ENCODE measurements at places on chromosomes 16 and 17.

DNA sequence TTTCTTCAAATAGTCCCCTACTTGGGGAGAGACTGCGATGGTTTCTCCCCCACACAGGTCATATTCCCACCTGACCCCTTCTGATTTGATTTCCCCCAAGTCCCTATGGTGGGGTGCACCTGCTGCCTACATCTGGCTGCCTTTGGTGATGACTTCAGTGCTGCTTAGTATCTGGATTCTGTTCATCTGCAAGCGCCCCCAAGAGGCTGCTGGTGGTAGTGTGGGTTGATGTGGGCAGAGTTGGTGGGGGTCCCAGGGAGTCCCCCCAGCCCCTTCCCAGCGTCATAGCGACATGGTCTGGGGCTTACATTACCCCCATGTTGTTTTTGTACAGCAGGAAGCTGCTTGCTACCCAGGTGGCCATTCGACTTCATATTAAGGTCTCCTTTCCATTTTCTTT lies 99.2 kb downstream of the NTN1 start:
- no peak for DNase-seq

DNA sequence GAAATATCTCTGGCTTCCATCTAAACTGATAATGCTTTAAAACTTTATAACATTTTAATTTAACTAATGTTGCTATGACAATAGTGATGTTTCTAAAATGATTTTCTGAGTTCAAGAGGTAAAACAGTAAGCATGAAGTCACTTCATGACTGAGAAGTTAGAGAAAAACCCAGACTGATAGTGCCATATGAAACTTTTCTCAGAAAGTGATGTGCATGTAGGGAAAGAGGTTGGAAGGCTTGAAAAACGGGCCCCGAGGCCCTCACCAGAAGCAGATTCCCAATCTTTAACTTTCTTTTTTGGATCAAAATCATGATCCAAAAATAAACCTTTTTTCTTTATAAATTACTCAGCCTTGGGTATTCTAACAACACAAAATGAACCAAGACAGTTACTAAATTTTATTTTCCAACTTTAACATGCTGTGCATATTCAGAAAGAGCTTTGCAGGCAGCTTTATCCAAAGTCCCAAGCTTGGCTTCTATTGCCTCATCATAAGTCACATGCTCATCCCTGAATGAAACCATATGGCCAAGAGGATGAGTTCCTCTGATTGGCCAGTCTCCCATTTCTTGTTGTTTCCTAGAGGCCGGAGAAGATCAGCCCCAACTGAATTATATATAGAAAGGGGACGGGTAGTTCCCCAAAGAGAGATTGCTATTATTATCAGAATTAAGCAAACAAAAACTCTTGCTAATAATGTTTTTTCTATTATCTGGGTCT lies 357.6 kb upstream of the SALL1 start:
- no peak for DNase-seq

DNA sequence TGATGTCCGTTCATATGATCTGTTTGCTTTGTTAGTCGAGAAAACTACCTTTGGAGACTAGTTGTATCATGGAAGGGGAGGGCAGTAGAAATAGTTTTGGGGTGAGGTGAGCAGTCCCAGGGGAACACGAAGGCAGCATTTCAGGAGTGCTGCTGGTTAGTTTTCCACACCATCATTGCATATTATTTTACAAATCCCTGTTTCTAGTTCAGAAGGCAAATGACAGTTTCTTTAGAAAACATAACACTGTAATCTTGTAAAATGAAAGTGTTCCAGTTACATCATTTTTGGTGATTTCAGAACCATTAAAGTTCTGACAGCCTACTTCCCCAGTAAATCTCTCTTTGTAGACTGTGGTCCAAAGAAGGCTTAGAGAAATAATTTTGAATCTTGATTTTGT lies 25.4 kb downstream of the BANP start:
- DNase-seq, result peak; percentile 39

DNA sequence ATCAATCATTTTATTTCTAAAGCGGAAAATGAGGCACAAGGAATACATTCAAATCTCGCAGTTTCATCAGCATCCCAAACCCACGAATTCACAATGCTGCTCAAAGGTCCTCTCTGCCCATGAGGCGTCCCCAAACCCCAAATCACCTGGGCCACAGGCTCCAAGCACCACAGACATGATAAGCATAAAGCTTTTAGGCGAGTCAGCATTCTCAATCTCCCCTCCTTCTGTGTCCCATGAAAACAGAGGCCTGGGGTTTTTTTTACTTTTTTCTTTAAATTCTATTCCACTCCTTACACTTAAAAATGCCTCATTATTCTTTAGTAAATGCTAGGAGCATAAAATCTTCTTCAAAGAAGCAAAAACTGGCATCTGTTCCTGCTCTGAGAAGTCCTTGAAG lies 55.0 kb downstream of the CYTH1 start:
- no peak for DNase-seq

GRCh38 chr16:22789281-22789945 lies 24.5 kb upstream of the HS3ST2 start:
- no peak for DNase-seq

DNA sequence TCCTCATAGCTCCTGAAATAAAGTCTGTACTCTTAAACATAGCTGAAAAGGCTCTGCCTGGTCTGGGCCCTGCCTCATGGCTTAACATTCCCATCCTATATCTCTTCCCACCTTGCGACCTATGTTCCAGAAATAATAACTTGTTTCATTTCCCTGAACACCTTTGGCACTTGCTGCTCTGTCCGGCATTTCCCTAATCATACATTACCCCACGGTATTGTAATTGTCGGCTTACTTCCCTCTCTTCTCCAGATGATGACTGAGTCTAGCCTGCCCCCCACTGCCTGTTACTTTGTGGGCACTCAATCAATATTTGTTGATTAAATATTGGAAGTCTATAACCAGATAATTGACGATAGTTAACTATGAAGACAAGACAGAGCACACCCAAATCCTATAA lies 23.3 kb upstream of the SUPT4H1 start:
- DNase-seq, result peak; percentile 28

- DNase-seq, result peak; percentile 20
Observed at GRCh38 chr16:89920723-89921122, 2.1 kb downstream of the MC1R start.

- no peak for DNase-seq
Observed at GRCh38 chr17:72488555-72489271, 367.9 kb downstream of the SOX9 start.

GRCh38 chr17:77670173-77670572 lies 288.3 kb upstream of the TNRC6C start:
- DNase-seq, result peak; percentile 18

GRCh38 chr16:85451641-85452363 lies 161.3 kb upstream of the GSE1 start:
- DNase-seq, result no peak

DNA sequence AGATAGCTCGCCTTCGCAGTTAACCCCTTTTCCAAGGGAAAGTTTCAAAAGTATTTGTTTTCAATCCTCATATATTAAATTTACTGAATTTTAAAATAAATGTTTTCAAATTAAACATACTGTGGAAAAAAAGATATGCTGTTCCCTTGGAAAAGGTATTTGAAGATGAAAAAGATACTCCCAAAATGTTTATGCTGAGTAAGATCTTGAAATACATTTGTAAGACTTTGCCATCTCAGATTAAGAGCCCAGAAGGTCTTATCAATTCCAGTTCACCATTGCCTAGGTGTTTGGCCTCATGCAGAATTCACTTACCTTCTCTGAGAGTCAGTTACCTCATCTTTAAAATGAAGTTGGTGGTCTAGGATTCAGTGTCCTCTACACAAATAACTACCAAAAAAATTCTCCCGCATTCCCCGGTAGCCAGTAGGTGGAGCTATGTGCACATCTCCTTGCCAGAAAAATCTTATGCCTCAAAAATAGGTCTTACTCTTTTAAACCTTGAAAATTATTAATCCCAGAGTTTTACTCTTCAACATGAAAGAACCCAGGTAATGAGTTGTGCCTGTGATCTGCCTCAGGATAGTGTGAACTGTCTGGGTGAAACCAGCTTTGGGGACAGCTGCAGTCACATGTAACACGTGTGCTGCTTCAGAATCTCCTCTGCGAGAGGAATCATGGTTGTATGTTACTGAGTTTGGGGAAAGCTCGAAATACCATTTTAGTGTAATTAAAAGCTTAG lies 178.3 kb downstream of the MRTFB start:
- peak; percentile 63 for DNase-seq

DNA sequence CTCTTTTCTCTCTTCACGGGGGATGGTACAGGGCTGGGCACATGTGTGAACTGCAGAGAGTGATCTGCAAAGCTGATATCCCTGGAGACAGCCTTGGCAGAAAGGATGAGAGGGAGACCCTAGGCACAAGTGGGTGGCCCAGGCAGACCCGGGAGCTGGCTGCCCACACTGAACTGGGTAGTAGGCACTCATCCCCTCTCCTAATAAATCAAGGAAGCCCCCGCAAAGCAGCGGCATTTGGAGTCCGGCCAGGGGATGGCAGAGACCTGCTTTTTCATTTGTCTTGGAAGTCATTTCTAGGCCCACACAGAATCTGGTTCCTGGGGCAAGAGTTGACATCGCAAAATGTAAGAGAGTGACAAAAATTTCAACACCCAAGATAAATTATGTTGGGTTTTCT lies 3.0 kb upstream of the TFAP4 start:
- no peak for DNase-seq

GRCh38 chr16:89855986-89856385 lies 17.4 kb upstream of the TCF25 start:
- DNase-seq, result no peak

DNA sequence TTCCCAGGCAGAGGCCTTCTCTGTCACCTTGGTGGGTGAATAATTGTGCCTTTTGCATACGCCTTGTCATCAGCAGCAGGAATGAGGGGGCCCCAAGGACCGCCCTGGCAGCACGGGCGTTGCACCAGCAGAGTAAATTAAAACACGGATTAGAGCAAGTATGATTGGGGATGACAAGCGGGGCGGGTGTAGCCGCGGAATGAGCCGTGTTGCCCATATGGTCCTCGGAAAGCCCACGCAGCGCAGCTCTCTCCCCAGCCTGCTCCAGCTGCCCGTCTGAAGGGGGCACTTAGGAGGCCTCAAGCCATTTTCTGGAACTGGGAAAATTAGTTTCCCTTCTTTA lies 299.4 kb upstream of the IRX3 start:
- no peak for DNase-seq

GRCh38 chr16:55437625-55438024 lies 41.4 kb upstream of the MMP2 start:
- DNase-seq, result peak; percentile 92

GRCh38 chr17:74749279-74750038 lies 1.0 kb downstream of the NHERF1 start:
- DNase-seq, result no peak

- peak; percentile 45 for DNase-seq
Observed at GRCh38 chr17:32520104-32520701, 33.4 kb downstream of the CDK5R1 start.

- no peak for DNase-seq
Observed at GRCh38 chr17:65466547-65466946, 94.9 kb downstream of the AXIN2 start.

GRCh38 chr17:57605675-57606105 lies 139.4 kb downstream of the CCDC182 start:
- peak; percentile 90 for DNase-seq

- no peak for DNase-seq
Observed at GRCh38 chr17:48231995-48232959, 124.7 kb downstream of the SNX11 start.

- DNase-seq, result no peak
Observed at GRCh38 chr17:30369995-30370394, 8.7 kb upstream of the CPD start.

GRCh38 chr17:14903854-14904253 lies 361.3 kb downstream of the PMP22 start:
- no peak for DNase-seq

DNA sequence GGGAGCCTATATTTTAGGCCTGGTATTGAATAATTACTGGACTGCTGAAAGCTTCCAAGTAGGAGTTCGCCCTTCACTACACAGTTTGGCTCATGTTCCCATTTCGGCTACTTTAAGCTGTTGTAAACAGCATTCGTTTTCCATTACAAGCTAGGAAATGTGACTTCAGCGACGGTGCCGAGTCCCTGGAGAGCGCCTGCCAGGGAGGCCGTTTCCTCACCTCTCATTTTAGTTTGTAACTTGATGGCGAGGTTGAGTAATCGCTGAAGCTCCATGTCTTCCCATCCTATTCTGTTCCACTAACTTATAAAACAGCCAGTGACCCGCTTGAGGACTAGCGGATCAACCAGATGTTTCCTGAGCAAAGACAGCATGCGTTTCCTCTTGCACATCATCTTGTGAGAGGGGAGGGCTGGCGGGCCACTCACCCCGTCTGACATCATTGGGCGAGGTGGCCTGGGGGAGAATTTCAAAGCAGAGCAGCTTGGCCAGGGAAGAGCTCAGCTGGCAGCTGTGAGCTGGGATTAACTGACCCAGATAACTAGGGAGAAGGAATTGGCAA lies 32.9 kb downstream of the PCTP start:
- peak; percentile 33 for DNase-seq

- DNase-seq, result no peak
Observed at GRCh38 chr16:7405166-7405565, 72.5 kb downstream of the RBFOX1 start.

DNA sequence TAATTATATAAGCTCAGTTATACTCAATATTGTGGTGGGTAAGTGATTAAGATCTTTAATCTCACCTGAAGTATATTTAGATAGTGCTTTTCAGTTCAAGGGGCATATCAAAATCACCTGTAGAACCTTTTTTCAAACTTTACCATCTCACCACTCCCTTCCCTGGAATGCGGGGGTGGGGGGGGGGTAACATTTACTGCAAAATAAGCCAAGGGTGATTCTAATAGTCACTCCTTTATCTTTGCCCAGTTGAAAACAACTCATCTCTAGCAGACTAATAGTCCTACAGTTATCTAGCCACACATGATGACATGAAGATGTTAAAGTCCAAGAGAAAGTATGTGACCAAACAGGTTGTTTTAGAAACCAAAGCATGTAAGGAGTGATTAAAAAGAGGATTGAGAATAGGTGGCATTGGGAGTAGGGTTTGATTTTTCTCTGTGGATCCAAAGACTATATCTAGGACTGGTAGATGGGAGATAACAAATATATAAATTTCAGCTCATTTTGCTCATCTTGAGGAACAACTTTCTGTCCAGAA lies 21.5 kb downstream of the LPCAT2 start:
- no peak for DNase-seq
